ENCODE measurements at places on chromosomes 7 and 10. TPM values are rescaled to one million over a fixed set of nuclear protein-coding genes. Genes with fewer than 3 reads are reported as not detected.

The TMEM213 gene
- not detected for total RNA-seq

The RNF133 gene
- total RNA-seq: not detected

The RBP3 gene
- total RNA-seq: not detected

The MYL7 gene
- 0.51 TPM for total RNA-seq

The FAM3C gene
- 61.4 TPM for total RNA-seq

The PRRT4 gene
- total RNA-seq: 1.3 TPM

The VOPP1 gene
- total RNA-seq: 53.9 TPM

The XRCC2 gene
- 4.3 TPM for total RNA-seq

The AASS gene
- 8.6 TPM for total RNA-seq

The ANKRD30A gene
- total RNA-seq: not detected

The HELLS gene
- 44.2 TPM for total RNA-seq

The WIPF3 gene
- total RNA-seq: 0.14 TPM

The RSPH10B gene
- not detected for total RNA-seq

The SP4 gene
- 2.7 TPM for total RNA-seq

The CYP2C9 gene
- not detected for total RNA-seq

The CHST3 gene
- 19.8 TPM for total RNA-seq

The GPR85 gene
- total RNA-seq: 1.1 TPM

The ELMO1 gene
- total RNA-seq: 0.28 TPM

The UBN2 gene
- 3.8 TPM for total RNA-seq

The FOXI2 gene
- not detected for total RNA-seq

The LOXL4 gene
- 0.42 TPM for total RNA-seq

The MYL10 gene
- total RNA-seq: not detected

The C10orf53 gene
- total RNA-seq: not detected

The INHBA gene
- 3.8 TPM for total RNA-seq

The OPN1SW gene
- not detected for total RNA-seq

The ADRB1 gene
- 0.28 TPM for total RNA-seq

The TRIL gene
- total RNA-seq: 0.37 TPM

The LRIT1 gene
- total RNA-seq: not detected

The COL1A2 gene
- 17.6 TPM for total RNA-seq

The LHFPL3 gene
- total RNA-seq: not detected

The FAM237B gene
- not detected for total RNA-seq

Measured in airway epithelial cell (primary cell).